Renal cortex interstitium (tissue), 15 donors: ENCODE measurements at places on chromosomes 13 and 19. TPM values are rescaled to one million over a fixed set of nuclear protein-coding genes. Genes with fewer than 3 reads are reported as not detected.

DNA sequence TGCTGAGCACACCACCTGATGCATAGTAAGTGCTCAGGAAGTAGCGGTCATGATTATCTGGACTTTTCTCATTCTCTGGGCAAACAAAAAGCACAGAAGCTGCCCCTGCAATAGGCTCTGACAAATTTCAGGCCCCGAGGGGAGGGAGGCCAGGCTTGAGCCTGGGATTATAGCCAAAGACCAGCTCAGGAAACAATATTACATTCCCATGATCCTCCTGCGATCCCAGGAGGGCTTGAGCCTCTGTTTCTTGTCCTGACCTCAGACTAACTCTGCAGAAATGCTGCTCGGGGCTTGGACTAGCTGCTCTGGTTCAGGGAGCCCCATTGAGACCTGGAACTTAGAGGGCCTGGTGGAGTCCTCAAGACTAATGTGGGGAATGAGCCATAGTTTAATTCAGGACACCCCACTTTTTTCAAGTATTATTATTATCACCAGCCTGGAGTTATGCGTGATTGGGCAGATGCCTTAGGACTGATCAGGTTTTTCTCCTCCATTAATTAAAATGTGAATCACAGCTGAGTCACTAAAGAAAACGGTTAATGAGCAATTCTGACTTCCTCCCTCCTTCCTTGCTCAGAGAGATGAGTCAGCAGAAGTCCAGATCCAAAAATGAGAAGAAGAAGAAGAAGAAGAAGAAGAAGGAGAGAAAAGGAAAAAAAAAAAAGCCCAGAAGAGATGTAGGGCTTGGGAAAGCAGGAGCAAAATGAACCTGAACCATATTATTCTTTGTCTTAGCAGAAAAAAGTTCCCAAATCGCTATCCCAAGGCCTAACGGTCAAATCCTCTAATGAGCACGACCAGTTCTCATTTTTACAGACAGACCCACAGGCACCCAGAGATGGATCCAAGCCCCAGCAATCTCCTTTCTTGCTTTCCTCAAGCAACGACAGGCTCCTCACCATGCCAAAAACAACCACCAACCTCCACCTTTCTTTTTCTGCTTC, 107.2 kb downstream of the CACNA1A start:
- no peak for DNase-seq

GRCh38 chr19:13094771-13095392, 7.8 kb downstream of the LYL1 start:
- no peak for DNase-seq

DNA sequence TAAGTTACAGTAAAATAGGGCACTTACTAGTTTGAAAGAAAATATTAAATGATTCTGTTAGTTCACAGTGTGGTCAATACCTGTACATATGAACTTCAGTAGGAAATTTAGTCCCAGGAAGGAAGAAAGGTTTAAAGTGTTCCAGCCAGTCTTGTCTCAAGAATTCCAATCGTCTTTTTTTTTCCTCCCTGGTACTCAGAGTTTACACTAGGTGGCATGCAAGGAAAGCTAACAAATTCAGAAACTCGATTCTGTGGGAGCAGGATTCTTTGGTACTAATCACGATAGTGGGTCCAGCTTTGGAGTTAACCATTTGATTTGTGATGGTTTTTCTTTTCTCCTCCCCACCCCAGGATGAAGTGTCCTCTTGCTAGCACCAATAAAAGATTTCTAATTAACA, 43.6 kb downstream of the POLR1D start:
- DNase-seq: no peak

DNA sequence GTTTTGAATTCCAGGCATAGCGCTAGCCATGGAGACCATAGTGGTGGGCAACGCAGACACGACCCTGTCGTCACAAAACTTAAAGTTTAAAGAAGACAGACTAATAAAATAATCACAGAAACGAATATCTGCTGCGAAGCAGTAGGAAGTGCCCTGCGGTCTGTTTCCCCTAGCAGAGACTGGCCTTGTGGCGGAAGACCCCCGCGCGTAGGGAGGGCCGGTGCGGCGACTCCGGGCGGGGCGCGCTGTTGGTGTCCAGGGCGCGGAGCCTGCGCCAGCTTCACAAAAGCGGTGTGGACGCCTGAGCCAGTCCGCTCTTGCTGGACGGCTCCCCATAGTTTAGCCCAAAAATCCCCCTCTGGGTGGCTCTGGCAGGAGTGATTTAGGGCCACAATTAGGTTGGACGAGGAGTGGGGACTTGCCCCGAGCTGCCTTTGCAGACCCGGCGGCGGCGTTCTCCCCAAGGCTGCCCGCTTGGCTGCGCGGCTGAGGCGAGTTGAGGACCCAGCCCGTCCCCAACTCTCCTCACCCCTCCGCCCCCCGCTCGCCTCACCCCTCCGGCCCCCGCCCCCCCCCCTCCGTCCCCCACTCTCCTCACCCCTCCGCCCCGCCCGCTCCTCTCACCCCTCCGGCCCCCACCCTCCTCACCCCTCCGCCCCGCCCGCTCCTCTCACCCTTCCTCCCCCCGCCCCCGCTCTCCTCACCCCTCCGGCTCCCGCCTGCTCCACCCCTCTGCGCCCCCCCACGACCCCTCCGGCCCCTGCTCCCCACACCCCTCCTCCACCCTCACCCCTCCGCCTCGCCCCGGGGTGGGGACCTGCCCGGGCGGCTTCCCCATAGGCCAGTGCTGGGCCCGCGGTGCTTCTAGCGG, 14.2 kb upstream of the LATS2 start:
- DNase-seq: no peak

The C19orf73 gene
- polyA plus RNA-seq: 0.97 TPM

The PDX1 gene
- polyA plus RNA-seq: not detected

- no peak for DNase-seq
Observed at GRCh38 chr19:41356984-41357739, 3.4 kb upstream of the TGFB1 start.

- DNase-seq: peak; percentile 64
Observed at GRCh38 chr19:48398375-48399235, 5.1 kb downstream of the GRIN2D start.

DNA sequence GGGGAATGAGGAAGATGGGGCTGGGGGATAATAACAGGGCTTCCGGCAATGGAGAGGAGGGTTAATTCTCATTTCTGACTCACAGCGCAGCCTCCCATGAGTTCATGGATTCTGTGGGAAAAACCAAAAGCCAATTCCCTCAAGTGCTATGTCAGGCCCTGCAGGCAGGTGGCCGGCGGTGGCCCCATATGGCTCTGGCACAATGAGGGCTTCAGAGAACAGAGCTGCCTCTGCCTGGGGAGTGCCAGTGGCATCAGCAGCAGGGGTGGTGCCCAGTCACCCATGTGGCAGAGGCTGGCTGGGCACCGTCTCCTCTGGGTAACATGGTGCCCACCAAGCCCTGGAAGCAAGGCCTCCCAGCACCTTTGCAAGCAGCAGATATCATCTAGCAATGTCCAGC, 69.1 kb downstream of the ALOX5AP start:
- DNase-seq: no peak

The REX1BD gene
- 19.9 TPM for polyA plus RNA-seq

The FBN3 gene
- 60.5 TPM for polyA plus RNA-seq

DNA sequence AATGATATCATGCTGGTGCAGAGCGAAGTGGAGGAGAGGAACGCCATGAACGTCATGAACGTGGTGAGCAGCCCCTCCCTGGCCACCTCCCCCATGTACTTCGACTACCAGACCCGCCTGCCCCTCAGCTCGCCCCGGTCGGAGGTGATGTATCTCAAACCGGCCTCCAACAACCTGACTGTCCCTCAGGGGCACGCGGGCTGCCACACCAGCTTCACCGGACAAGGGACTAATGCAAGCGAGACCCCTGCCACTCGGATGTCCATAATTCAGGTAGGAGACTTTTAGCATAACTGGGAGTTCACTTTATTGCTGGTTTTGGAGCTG, 3.3 kb downstream of the PCDH17 start:
- no peak for DNase-seq

- no peak for DNase-seq
Observed at GRCh38 chr13:34748073-34748472, 194.0 kb upstream of the NBEA start.

- DNase-seq: no peak
Observed at GRCh38 chr19:10760273-10760944, 42.5 kb downstream of the DNM2 start.

GRCh38 chr13:59746291-59746962, 417.3 kb downstream of the DIAPH3 start:
- DNase-seq: no peak

- DNase-seq: no peak
Observed at GRCh38 chr19:35150445-35150844, 4.1 kb upstream of the FXYD5 start.

The RGCC gene
- polyA plus RNA-seq: 17.0 TPM

The CLDND2 gene
- 1.8 TPM for polyA plus RNA-seq

DNA sequence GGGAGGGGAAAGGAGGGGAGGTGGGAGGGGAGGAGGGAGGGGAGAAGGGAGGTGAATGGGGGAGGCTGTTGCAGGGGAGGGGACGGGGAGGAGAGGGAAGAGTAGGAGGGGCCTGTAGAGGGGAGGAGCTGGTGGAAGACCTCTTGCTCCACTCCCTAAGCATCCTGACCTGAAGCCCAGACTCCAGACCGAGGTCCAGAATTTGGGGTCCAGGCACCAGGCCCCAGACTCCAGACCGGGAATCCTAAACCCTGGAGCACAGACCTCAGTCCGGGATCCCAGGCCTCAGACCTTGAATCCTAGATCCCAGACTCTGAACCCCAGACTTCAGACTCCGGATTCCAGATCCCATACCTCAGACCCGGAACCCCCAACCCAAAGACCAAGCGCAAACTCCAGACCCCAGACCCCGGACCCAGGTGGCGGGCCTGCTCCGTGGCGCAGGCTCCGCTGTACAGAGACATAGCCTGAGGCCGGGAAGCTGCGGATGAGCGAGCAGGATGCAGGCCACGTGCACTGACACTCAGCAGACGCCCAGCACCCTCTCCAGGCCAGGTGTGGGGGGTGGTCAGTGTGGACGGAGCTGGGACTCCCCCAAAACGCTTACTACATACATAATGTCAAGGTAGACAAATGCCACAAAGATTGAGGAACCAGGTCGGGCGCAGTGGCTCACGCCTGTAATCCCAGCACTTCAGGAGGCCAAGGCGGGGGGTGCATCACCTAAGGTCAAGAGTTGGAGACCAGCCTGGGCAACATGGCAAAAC, 710 bp upstream of the BTBD2 start:
- DNase-seq: peak; percentile 61
